B cell (primary cell): ENCODE measurements at places on chromosomes 2 and 18. TPM values are rescaled to one million over a fixed set of nuclear protein-coding genes. Genes with fewer than 3 reads are reported as not detected.
A peak's percentile ranks its signal among the peaks of the same experiment; 100 is the strongest.

DNA sequence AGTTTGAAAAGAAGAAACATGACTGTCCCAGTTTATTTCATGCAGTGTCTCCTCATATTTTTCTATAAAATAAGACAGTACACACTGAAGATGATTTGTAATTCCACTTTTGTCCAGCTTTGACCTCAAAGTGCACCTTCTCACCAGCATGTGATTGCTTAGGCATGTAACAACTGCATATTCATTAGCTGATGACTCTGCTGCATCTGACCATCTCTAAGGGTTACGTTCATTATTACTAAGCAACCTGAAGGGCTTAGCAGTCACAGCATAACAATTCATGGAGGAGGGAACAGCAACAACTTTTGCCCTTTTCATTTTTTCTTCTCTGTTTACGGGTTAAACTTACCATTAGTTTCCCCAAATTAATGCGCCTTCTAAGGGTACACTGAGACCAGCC is 330.6 kb upstream of the PIK3C3 start:
- DNase-seq = no peak

The DCDC2C gene
- polyA plus RNA-seq = not detected in 2 replicates

GRCh38 chr2:220662431-220662830 is 909.7 kb downstream of the EPHA4 start:
- DNase-seq = no peak

DNA sequence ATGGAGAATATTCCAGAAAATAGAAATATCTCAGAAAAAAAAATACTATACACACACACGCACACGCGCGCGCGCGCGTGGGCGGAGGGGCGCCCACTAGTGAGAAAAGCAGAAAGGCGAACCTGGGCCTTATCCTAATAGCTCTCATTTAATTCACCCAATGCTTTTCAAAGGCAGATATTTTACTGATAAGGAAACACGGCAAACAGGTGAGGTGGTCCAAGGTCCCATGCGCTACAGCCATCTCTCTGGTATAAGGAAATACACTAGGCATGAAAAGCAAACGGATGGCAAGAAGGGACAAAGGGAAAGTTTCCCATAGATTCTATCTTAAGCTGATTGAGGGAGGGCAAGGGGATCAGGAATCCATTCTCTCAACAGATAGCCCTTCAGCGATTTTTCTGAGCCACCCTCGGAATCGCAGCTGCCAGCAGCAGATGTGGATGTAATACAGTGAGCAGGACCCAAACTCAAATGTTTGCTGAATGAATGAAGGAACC is 136.7 kb downstream of the TMEM247 start:
- DNase-seq = peak; percentile 63

DNA sequence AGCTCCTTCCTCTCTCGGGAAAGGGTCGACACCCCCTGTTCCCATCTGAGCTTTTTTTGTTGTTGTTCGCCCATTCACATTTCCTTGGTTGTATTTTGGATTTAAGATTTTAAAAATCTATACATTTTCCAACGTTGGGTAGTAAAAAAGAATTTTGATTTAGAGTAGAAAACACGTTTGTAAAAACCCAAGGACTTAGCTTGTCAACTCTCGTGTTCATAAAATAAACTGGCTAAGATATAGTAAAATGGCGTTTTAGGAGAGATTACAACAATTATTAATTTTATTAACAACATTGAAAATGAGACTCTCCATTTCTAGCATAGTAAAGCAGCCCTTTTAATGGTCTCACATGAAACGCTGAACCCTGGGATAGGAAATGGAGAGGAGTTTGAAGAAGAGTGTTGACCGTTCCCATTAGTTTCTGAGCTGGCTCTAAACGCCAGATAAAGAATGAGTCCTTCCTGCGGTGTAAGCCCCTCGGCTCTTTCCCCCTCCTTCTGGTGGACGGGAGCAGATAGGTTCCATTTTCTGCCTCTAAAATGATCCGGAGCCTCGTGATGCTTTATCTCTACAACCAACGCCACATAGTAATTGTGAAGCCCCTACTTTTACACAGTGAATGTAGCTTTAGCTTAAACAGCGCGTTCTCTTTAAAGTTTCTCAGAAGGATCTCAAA is 24.0 kb upstream of the ZNF516 start:
- DNase-seq = peak; percentile 17

DNA sequence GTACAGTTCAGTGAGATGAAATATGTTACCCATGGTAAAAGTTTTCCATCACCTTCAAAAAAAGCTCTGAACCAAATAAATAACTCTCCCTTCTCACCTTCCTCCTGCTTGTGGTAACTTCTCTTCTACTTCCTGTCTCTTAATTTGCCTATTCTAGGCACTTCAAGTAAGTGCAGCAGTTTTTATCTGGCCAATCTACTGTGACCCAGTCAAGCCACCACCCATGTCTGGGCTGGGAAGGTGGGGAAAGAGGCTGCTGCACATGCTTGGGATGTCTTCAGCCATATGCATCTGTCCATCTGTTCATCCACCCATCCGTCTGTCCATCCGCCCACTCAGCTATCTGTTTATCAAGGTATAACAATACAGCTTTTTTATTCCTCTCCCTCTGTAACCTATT is 31.6 kb downstream of the ZNF532 start:
- peak; percentile 72 for DNase-seq

The SERPINB13 gene
- polyA plus RNA-seq = not detected in 2 replicates

- DNase-seq = no peak
Observed at GRCh38 chr2:61134141-61134540, 27.8 kb upstream of the C2orf74 start.

GRCh38 chr2:97678298-97678697 is 8.8 kb downstream of the C2orf92 start:
- DNase-seq = no peak

DNA sequence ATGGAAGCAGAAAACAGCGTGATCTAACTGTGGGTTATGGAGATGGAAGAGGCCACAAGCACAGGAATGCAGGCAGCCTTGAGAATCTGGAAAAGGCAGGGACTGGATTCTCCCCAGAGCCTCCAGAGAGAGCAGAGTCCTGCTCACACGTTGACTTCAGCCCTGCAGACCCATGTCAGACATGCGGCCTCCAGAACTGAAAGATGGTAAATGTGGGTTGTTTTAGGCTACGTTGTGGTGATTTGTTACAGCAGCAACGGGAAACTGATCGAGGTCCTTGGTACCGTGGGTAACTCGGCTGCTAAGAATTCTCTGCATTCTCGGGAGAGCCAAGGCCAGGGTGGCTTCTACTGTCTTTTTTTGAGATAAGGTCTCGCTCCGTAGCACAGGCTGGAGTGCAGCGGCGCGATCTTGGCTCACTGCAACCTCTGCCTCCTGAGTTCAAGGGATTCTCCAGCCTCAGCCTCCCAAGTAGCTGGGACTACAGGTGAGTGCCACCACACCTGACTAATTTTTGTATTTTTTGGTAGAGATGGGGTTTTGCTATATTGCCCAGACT is 97.1 kb downstream of the ACKR3 start:
- DNase-seq = no peak

The SP100 gene
- polyA plus RNA-seq = 209 and 290 TPM in 2 replicates

GRCh38 chr2:15731213-15731888 is 139.7 kb downstream of the DDX1 start:
- no peak for DNase-seq

DNA sequence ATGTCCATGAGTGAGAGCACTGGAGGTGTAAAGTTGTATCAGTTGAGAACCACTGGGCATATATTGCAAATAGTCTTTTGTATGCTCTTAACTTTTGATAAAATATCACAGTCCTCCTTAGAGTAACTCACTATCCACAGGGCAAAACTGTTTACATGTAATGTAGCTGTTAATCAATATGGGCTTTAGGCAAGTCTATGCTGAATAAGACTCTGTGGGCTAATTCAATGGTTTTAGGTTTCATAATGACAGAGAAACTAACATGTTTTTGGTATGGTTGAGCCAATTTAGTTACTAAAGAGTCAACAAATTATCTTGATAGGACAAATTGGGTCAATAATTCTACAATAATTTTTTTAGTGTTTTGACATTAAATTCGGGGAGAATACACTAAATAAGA is 1134.9 kb upstream of the FAM98A start:
- DNase-seq = no peak

DNA sequence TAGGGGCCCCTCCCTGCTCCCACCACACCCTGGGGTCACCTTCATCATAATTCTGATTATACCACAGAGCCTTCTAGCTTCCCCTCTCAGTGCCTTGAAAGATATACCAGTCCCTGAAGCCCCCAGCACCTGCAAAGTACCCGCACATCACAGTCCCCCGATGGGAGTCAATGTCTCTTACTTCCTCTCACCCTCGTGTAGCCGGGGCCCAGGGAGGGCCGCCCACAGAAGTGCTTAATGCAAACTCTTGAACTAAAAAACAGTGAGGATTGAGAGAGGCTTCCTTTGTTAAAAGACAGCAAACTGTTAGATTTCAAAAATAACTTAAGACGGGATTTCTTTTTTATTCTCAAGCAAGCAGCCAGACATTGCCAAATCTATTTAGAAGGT is 76.5 kb downstream of the SFXN5 start:
- no peak for DNase-seq

The LONRF2 gene
- not detected in 2 replicates for polyA plus RNA-seq

The POLE4 gene
- polyA plus RNA-seq = 17.5 and 23.3 TPM in 2 replicates

The SMYD1 gene
- not detected in 2 replicates for polyA plus RNA-seq

The RASGRP3 gene
- polyA plus RNA-seq = 107 and 241 TPM in 2 replicates

DNA sequence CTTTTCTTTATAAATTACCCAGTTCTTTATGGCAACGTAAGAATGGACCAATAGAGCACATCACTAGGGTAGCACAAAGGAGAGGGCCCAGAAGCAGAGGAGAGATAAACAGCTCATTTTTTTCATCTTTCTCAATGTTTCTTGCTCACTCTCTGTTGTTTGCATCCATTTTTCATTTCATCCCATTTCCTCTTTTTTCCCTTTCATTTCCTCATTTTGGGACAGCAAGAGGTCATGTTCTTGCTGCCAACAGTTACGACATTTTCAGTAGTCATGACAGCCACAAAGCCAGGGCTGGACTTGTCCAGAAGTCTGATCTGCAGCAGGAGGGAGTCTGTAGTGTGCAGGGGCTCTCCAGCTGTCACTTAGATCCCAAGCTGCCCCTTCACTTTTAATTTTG is 52.7 kb upstream of the CYP1B1 start:
- peak; percentile 14 for DNase-seq

DNA sequence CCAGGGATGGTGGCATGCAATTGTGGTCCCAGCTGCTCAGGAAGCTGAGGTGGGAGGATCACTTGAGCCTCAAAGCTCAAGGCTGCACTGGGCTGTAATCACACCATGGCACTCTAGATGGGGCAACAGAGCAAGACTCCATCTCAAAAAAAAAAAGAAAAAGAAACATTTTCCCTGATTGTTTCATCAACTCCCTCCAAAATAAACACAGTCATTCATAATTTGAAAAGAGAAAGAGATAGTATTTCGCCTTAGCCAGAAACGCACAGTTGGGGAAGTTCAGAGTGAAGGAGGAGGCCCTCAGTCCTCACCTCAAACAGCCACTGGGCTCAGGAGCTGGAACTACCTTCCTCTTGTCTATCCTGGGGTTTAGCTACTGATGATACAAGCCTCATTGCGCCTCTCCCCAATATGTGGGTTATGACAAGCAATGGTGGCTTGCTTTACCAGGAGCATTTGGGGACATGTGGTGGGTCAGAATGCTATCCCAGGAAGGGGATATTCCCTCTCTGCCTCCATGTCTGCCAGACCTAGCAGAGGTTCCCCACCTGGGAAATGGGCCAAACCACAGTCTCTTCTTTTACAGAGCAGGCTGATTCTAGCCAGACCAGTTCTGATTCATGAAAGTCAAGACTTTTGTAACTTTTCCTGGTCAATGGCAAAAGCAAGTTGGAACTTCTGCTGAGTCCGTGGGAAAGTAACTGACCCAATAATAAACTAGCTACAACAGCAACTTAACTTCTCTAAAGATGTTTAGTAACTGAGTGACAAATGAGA is 22.2 kb upstream of the TMEM87B start:
- no peak for DNase-seq

DNA sequence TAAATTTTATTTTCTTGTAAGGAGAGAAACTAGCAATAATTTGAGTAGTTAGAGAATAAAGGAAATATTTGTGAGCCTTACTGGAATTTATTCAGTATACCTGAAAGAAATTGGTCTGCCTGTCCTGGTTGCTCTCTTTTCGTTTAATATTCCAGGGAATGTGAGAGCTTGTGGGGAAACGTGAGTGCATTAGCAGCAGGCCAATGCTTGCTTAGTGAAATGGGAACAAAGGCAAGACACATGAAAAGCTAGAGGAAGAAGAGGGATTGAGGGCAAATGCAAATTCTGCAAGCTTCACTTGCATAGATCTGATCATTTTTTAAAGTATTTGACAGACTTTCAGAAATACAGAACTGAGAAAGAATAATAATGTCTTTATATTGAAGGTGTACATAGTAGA is 111.0 kb downstream of the ERBB4 start:
- DNase-seq = no peak

DNA sequence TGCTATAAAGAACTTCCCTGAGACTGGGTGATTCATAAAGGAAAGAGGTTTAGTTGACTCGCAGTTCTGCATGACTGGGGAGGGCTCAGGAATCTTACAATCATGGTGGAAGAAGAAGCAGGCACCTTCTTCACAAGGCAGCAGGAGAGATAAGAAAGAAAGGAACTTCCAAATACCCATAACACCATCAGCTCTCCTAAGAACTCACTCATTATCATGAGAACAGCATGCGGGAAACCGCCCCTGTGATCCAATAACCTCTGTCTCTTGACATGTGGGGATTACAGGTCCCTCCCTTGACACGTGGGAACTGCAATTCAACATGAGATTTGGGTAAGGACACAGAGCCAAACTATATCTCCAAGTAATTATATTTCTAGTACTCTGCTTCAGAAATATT is 163.8 kb upstream of the CDH20 start:
- DNase-seq = no peak

GRCh38 chr2:144998435-144998834 is 478.5 kb upstream of the ZEB2 start:
- DNase-seq = no peak

DNA sequence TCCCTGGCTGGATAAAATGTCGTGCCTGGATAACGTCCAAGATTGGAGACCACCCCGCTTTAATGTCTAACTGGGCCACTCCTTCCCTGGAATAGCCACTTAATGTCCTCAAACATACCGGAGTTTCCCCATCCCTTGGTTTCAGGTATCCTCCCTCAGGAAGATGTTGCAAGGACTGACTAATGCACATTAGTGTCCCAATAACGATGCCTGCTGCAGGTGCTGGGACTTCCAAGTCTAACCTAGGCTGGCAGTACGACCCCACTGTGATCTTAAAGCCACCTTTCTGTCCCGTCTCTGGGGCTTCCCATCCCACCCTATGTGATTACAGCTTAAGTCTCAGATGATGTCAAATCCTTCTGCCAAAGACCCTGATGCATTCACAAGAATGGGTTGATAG is 1.1 kb upstream of the ATP6V1C2 start:
- no peak for DNase-seq

GRCh38 chr2:67159929-67160328 is 237.2 kb upstream of the ETAA1 start:
- no peak for DNase-seq

- DNase-seq = no peak
Observed at GRCh38 chr2:158931572-158931971, 36.9 kb upstream of the TANC1 start.

- no peak for DNase-seq
Observed at GRCh38 chr2:139686205-139686604, 906.0 kb upstream of the NXPH2 start.

The MPPE1 gene
- 51.1 and 83.5 TPM in 2 replicates for polyA plus RNA-seq
